ENCODE measurements at places on chromosomes 16 and 17.

- no peak for DNase-seq
These were observed 54.9 kb downstream of the RAB11FIP4 start for GRCh38 chr17:31446195-31446967.

GRCh38 chr16:26497896-26498295, 568.8 kb upstream of the C16orf82 start:
- no peak for DNase-seq

DNA sequence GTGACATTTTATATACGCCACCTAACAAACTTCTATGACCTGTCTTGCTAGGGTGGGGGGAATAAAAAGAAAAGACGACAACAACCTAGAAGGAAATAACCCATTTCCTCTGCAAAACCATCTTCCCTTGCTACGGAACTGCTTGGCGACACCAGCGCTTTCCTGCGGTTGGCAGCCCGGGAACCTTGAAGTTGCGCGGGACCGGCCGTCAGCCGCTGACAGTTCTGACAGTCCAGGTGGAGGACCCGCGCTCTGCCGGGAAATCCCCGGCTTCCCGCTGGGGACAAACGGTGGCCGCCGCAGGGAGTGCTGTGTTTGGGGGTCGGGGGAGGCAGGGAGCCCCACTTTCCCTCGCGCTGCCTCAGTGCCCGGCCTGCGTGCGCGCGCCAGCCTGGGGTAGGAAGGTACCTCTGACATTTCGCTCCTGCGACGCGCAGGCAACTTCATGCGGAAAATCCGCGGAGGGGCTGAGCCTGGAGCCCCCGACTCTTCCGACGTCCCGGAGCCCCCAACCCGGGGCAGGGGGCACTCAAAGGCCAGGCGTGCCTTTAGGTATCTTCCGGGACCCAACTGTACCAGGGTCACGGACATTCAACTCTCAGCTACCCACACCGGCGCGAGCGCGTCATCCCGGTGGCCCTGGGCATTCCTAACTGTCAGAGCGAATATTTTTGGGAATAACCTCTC, 516 bp downstream of the SLC16A6 start:
- DNase-seq, result no peak

DNA sequence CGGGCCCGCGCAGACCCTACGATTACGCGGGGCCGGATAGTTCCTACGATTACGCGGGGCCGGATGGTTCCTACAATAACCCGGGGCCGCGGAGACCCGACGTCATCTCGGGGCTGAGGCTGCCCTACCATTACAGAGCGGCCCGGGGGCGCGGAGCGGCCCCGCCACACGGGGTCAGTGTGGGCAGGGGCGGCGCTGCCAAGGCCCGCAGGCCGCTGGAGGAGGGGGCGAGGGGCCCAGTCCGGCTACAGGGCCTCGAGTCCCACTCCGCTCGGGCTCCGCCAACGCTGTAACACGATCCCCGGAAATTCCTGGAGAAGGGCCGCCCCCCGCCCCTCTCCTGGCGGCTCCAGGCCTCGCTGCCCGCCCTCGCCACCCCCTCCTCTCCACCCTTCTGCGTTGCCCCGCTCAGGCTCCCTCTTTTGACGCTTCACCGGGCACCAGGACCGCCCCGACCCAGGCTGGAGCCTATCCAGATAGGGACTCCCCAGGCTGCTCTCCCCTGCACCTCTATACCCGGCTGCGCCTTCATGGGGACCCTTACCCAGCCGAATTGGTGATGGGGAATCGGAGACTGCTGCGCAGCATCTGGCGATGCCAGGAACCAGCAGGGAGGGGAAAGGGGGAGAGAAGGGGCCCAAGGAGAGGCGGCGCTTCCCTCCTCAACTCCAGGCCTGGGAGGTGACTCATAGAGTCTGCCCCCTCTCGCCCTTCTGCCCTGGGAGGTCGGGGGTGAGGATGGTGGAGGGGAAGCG, at the start of gene RAB34:
Gene RAB34, minus strand, starts transcription at position 291 of the 755 bp plus-strand sequence. CDS start 602 bp downstream, outside the sequence.
- no peak for DNase-seq

All from cortex of kidney (tissue), 1 donor.